ENCODE measurements at places on chromosomes 2 and 18.
A peak's percentile ranks its signal among the peaks of the same experiment; 100 is the strongest.

- DNase-seq, result no peak
These were observed 12.7 kb downstream of the THOC1 start for GRCh38 chr18:255171-255570.

- peak; percentile 97 for DNase-seq
These were observed 173.6 kb downstream of the SMAD7 start for GRCh38 chr18:48777026-48777743.

GRCh38 chr2:200861617-200862155 is 2.8 kb downstream of the CLK1 start:
- no peak for DNase-seq

DNA sequence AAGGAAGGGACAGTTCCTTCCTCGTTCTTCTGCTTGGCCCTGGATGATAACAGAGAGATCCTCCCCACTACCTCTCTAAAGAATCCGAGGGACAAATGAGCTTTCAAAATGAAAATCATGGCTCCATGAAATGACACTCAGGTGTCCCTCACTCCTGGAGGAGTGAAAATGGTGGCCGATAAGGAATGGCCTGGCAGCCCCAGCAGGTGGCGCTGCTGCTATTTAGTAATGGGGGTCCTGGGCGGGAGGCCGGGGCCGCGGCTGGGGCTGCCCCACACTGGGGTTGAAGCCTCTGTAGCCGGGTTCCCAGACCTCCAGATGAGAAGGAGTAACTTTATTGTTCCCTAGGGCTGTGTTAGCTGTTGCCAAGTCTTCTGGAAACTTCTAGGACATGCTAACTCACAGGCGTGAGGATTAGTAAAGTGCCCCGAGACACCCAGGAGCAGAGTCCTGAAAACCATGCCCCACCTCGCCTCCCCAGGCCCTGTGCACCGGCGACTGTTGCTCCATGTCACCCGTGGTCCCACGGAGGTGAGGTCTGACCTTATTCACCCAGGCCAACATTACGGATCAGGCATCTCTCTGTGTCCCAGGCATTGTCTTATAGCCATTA is 138.0 kb downstream of the CTIF start:
- peak; percentile 90 for DNase-seq

DNA sequence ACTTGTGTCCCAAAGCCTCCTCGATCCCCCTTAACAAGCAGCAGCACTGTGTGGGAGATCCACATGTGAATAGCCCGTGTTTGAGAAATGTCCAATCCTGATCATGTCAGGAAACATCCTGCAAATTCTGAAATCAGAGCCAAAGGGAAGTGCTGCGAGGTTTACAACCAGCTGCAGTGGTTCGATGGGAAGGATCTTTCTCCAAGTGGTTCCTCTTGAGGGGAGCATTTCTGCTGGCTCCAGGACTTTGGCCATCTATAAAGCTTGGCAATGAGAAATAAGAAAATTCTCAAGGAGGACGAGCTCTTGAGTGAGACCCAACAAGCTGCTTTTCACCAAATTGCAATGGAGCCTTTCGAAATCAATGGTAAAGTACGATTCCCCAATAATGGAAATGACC is at the start of gene MARCO:
MARCO (plus strand) TSS at position 164 of the 400 bp plus-strand sequence; CDS start at position 271, 107 bp downstream.
- no peak for DNase-seq

GRCh38 chr18:53817976-53818950 is 406.2 kb downstream of the MBD2 start:
- no peak for DNase-seq
